ENCODE measurements at places on chromosomes 6 and 20. TPM values are rescaled to one million over a fixed set of nuclear protein-coding genes. Genes with fewer than 3 reads are reported as not detected.
A peak's percentile ranks its signal among the peaks of the same experiment; 100 is the strongest.

DNA sequence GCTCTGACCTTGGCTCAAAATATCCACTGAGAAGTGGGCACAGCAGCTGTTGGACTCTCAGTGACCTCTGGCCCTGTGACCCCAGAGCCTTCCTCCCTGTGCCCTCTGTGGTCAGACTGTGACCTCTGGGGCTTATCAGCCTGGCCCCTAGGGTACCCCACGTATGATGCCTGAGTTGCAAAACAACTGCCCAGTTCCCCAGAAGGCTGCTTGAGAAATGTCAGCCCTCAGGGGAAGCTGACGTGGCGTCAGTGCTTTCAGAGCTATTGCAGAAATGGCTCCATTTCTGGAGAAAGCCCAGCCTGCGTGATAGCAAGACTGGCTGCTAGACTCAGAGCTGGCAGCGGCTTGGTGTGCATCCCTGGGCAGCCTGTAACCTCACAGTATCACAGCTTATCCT is 31.5 kb upstream of the TGM2 start:
- peak; percentile 88 for DNase-seq

DNA sequence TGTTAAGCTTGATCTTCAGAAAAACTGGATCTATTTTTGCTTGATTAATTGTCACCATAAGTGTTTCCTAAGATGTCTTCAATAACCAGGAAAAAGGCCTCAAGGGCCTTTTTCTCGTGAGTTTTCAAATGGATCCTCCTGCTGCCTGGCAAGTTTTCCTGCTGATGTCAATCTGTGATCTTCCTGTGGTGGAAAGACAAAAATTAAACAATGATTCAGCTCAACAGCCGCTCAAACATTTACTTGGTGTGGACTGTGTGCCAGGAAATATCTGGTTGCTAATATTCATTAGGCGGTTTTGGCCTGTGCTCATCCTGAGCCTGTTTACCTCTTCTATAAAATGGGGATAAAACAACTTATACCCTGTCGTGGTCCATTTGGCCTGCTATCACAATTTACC is 35.4 kb upstream of the SSTR4 start:
- DNase-seq, result no peak

GRCh38 chr6:160428069-160428430 is 79.9 kb downstream of the SLC22A3 start:
- no peak for DNase-seq

DNA sequence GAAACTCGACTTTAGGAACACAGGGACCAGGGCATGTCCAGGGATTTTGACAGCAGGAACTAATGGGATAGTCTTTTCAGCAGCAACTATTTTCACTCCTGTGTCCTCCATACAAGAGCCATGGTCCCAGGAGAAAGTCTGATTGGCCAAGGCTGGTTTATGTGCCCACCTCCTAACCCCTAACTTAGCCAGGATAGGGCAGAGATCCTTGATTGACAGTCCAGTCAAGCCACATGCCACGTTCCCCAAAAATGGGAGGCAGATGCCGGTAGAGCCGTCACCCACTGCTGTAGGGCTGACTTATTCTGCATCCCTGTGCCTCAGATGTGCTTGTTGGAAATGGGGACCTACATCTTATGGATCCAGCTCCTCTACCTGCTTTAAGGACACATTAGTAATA is 22.3 kb downstream of the SLC2A10 start:
- no peak for DNase-seq

DNA sequence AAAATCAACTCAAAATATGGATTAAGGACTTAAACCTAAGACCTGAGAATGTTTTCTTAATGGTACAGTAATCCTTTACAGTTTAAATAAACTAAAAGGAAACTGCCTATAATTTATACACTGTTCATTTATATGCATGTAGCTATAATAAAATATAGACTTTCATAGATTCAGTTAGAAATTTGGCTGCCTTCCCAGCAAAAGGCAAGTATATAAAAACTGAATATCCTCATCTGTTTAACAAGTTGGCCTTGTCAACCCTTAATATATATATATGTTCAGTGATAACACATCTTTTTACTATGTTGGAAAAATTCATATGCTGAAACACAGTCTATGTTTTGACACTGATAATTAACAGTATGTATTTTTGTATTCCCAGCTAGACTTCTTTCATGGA is 123.1 kb downstream of the GRIK2 start:
- DNase-seq, result no peak

DNA sequence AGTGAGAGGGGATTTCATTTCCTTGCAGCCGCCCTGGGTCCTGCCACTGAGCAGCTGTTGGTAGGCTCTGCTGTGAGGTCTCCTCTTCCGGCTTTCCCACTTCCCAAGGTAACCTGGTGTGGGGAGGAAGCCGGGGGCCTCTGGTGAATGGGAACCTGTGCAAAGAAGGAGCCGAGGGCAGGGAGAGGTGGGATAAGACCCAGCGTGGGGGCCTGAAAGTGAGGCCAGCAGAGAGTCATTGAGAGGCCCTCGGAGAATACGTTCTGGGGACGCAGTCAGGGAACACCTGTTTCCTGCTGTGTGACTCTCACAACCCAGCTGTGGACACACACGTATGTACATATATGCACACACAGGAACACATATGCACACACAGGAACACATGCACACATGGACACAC is 100.7 kb downstream of the CDH26 start:
- DNase-seq, result no peak

GRCh38 chr6:62492192-62492822 is 206.3 kb upstream of the KHDRBS2 start:
- no peak for DNase-seq

DNA sequence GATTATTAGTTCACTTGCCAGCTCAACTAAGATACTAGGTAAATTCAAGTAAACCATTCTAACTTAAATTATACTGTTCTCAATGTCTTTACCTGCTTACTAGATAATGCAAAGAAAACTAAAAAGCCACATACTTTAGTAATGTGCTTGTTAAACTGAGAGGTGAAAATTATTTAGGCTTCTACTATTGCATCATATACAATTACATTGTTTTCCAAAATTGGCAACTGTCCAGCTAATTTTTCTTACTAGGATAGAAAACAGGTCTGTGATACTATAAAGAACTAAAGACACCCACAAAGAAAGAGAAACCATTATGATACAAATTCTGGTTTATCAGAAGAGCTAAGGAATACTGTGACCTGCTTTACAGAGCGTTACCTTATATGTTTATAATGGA is 45.6 kb upstream of the ALDH8A1 start:
- DNase-seq, result no peak

GRCh38 chr6:151071295-151071694 is 168.5 kb upstream of the AKAP12 start:
- DNase-seq, result no peak

GRCh38 chr6:137743493-137743892 is 123.6 kb upstream of the TNFAIP3 start:
- no peak for DNase-seq

DNA sequence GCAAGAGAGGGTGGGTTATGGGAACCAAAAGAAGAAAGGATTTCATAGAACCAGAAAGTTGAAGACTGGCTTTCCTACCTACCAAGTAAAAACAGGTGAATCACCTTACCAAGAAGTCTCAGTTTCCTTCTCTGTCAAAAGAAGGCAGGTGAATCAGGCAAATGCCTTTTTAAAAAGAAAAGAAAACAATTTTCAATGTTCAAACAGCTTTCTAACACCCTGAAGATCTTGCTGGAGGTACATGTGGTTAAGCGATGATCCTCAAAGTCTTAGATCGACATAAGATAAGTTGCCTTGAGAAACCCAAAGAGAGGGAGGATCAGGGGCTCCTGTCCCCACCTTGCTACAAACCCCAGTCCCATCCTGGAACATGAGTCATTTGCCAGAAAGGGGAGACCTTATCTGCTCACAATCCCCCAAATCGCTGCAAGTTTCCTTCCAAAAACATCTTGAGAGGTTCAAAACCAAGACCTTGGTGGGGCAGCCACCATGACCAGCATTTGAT is 71.6 kb downstream of the NFATC2 start:
- no peak for DNase-seq

GRCh38 chr20:63864978-63865640 is at the start of gene TPD52L2:
TSS of gene TPD52L2 (plus strand) at chr20:63865270. CDS start at chr20:63865366, 96 bp downstream.
- DNase-seq, result peak; percentile 100

DNA sequence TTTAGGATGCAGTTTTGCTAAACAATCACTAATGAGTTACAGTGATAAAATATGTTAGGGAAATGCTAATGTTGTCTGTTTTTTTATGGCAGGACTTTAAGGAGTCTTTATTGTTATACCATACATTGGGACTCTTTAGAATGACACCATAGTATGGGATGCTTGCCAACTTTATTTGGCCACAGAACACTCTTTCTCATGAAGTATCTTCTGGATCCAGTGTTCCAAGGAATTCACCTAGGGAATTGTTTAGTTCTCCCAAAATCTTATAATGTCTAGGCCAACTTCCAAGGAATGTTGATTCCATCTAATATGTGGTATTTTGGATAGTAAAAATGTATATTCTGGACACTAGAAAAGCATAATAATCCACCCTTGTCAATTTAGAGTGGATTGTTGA is 3.3 kb downstream of the RIN2 start:
- DNase-seq, result no peak

- DNase-seq, result no peak
Observed at GRCh38 chr20:43975096-43975768, 60.6 kb downstream of the TOX2 start.

- no peak for DNase-seq
Observed at GRCh38 chr6:156601152-156602065, 175.8 kb upstream of the ARID1B start.

GRCh38 chr6:11328613-11329247 is 96.3 kb upstream of the NEDD9 start:
- no peak for DNase-seq

The COX4I2 gene
- 11.3 TPM for total RNA-seq

The RAMACL gene
- total RNA-seq, result 1.4 TPM

The CYP24A1 gene
- not detected for total RNA-seq

Measured in cardiac septum (tissue), 1 donor.